ENCODE measurements at places on chromosomes 4 and X.

DNA sequence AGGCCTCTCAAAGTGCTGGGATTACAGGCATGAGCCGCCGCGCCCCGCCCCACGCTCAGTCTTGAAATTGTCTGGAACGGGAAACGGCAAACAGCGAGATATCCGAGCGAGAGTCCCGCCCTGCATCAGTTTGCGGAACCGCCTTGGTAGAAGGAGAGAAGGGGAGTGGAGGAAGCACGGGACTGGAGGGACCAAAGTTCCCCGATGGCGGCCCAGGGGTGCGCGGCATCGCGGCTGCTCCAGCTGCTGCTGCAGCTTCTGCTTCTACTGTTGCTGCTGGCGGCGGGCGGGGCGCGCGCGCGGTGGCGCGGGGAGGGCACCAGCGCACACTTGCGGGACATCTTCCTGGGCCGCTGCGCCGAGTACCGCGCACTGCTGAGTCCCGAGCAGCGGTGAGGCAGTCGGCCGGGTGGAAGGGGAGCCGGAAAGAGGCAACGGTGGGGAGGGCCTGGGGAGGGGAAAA is at the start of gene BST1:
Gene BST1, plus strand, starts transcription at position 125 of the 463 bp plus-strand sequence. Its CDS starts 80 bp downstream, at position 205.
- DNase-seq: peak; percentile 50

DNA sequence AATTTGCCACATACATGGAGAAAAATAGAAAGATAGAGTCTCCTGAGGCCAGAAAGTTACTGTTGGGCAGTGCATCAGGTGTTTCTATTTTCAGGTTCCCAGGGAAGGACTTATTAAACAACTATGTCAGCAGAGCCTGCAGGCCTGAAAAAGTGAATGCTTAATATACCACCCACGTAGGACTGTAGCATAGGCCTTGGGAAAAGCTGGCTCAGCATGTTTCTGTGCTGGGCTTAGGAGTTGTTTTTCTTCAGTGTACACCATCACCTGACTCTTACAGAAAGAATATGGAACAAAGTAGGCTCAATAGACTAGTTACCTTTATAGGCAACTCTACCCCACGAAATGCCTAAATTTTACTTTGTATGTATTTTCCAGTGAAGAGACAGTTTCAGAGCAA is 1385.9 kb downstream of the FAM133A start:
- DNase-seq: no peak

GRCh38 chrX:123424546-123424945 is 240.5 kb downstream of the GRIA3 start:
- no peak for DNase-seq

DNA sequence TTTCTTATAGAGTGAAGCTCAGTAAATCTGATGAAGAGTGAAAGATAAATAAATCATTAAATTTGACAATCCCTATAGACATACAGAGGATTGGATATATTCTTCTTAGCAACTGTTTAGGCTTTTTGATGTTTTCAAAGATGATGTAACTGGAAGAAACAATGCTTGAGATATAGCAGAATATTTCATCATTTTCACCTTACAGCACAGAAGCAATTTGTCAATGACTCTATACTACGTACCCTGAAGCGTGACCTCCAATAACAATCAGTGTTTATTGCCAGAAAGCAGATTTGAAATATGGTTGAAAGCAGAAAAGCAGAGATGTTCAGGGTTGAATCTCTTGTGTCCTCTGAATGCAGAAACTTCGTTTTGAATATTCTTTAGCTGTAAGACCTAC is 228.4 kb downstream of the DTHD1 start:
- DNase-seq: no peak

DNA sequence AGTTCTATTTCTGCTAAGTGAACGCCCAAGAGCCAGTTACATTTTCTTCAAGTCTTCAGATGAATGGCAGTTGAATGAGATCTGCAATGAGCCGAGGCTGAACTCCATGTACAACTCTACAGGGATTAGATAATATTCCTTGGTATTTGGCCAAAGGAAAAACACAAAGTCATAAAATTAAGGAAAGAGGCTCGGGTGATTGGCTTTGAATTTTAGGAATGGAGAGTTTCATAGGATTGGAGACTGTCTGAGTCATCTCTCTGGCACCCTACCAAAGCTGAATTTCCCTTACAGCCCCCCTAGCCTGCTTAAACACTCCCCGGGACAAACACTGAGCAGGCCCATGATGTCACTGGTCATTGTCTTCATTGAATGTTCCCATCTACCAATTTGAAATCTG is 188.0 kb upstream of the C1QTNF7 start:
- no peak for DNase-seq

GRCh38 chr4:118953276-118953675 is 64.6 kb downstream of the SYNPO2 start:
- DNase-seq: no peak

GRCh38 chr4:78588894-78589545 is 37.5 kb downstream of the ANXA3 start:
- DNase-seq: no peak

GRCh38 chrX:23885803-23886202 is 21.9 kb downstream of the APOO start:
- DNase-seq: no peak

- no peak for DNase-seq
Measured at GRCh38 chrX:125289209-125289608, 30.5 kb upstream of the TEX13C start.

GRCh38 chrX:1455948-1456280 is 3.2 kb upstream of the ASMTL start:
- peak; percentile 4 for DNase-seq

DNA sequence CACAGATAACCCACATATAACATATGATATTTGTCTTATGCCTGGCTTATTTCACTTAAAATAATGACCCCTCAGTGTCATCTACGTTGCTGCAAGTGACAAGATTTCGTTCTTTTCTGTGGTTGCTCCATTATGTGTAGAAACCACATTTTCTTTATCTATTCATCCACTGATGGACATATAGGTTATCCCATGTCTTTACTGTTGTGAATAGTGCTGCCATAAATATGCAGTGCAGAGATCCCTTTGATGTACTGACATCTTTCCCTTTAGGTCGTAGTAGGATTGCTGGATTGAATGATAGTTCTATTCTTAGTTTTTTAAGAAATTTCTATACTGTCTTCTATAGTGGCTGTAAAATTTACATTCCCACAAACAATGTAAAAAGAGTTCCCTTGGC is 135.8 kb downstream of the TET2 start:
- DNase-seq: no peak

- DNase-seq: no peak
Measured at GRCh38 chr4:22877486-22878052, 184.8 kb downstream of the GBA3 start.

- no peak for DNase-seq
Measured at GRCh38 chr4:1976416-1977352, 32.1 kb downstream of the NELFA start.

GRCh38 chr4:43089730-43090129 is 197.2 kb downstream of the GRXCR1 start:
- DNase-seq: no peak

- DNase-seq: no peak
Measured at GRCh38 chr4:38950159-38950558, 82.0 kb downstream of the TMEM156 start.

- no peak for DNase-seq
Measured at GRCh38 chr4:180615746-180616145, 1627.5 kb upstream of the TENM3 start.

- DNase-seq: no peak
Measured at GRCh38 chrX:102517326-102517725, 787 bp upstream of the TMSB15A start.

DNA sequence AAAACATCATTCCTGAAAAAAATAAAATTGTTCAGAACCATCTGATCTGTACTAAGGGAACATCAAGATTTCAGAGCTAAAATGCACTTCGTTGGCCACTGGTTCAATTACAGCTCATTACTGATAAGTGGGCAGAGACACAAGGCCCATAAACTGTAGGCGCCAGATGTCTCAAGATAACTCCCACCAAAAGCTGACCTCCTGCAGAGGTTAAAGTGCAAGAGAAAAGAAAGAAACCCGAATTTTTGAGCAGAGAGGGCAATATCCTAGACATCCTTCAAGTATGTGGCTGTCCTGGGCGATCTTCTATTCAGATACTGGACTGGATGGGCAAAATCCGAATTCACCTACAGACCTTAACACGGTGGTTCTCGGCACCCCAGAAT is 660 bp downstream of the GEMIN8 start:
- no peak for DNase-seq

DNA sequence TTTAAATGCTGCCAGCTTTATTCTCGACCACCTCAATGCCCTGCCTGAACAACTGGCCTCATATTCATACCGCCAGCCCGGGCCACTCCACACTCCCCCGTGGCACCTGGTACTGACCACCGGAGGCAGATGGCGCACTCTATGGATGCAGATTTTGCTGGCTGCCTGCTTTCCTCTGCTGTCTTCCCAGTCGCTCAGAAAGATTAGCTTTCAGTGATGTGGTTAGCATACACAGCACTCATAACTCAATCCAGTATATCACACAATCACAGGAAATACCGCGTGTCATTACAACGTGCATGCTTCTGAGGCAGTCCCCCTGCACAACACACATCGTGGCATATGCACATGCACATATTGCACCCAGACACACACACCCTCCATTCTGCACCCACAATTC is 147.2 kb upstream of the BCOR start:
- DNase-seq: no peak

- no peak for DNase-seq
Measured at GRCh38 chrX:44903830-44904530, 31.0 kb downstream of the KDM6A start.

- no peak for DNase-seq
Measured at GRCh38 chr4:170079981-170080380, 9.8 kb downstream of the AADAT start.

DNA sequence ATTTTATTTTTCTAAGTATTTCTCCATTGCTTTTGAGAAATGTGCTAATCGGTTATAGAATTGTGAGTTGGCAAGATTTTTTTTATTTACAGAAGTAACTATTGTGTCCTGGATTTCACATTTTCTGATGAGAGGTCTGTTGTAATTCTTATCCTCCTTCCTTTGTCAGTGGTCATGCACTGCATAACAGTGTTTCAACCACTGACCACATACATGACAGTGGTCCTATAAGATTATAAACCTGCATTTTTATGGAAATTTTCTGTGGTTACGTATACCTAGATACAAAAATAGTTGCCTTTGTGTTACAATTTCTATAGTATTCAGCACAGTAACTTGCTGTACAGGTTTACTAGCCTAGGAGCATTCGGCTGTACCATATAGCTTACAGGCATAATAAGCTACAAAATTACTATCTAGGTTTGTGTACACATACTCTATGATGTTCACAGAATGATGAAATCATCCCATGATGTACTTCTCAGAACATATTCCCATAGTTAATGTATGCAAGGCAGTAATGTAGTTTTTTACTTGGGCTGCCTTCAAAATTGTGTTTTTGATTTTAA is 47.8 kb downstream of the APELA start:
- no peak for DNase-seq

DNA sequence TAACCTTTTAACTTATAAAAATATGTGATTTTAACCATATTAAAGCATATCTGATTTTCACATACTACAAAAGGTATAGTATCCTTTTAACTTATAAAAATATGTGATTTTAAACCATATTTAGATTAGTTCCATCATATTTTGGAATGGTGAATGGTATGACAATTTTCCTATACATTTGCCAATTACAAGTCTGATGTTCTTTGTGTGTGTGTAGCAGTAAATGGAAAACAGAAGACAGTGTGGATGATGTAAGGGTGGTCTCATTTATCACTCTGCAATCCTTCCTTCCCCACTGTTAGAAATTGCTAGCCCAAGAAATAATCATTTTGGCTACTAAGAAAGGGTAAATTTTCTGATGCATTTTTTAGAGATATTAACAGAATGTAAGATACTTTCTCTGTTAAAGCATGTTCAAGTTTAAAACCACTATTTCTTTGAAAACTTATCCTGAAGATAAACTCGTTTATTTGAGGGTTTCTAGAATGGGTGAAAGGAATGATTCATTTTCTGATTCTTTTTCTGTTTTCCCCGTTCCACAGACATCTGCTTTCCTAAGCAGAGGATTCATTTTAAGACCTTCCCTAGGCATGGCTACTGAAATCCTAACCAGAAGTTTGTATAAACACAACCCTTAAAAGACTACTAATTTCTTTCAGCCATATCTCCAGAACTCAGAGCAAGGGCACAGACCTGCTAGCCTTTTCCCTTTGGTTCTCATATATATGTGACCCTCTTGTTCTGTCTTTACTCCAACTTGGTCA is 21.0 kb downstream of the NUDT6 start:
- no peak for DNase-seq

DNA sequence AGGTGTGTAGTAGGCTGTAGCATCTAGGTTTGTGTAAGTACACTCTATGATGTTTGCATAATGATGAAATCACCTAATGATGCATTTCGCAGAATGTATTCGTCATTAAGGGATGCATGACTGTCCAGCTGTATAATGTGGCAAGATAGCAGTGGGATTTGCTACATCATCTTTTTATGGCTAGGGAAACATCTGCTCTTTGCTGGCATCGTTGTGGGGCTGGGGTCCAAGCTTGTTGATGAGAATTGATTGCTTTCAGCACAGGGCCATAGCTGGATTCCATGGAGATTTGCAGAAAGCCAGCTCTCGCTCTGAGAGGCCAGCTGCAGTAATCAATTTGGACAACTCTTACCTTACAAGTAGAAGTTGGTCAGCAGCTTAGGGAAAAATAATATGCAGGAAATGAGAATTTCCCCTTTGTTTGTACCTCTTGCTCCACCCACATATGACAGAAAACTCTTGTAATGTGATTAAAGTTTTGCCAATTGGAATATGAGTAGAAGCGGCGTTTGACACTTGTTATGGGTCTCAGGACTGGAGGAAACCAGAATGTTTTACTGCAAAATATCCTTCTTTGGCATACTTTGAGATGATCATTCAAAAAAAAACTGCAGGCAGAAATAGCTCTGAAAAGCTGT is 310.5 kb downstream of the RAPGEF2 start:
- DNase-seq: no peak

- no peak for DNase-seq
Measured at GRCh38 chr4:106738121-106738520, 298.0 kb downstream of the DKK2 start.

GRCh38 chr4:145494666-145495270 is 13.1 kb downstream of the SMAD1 start:
- DNase-seq: no peak

DNA sequence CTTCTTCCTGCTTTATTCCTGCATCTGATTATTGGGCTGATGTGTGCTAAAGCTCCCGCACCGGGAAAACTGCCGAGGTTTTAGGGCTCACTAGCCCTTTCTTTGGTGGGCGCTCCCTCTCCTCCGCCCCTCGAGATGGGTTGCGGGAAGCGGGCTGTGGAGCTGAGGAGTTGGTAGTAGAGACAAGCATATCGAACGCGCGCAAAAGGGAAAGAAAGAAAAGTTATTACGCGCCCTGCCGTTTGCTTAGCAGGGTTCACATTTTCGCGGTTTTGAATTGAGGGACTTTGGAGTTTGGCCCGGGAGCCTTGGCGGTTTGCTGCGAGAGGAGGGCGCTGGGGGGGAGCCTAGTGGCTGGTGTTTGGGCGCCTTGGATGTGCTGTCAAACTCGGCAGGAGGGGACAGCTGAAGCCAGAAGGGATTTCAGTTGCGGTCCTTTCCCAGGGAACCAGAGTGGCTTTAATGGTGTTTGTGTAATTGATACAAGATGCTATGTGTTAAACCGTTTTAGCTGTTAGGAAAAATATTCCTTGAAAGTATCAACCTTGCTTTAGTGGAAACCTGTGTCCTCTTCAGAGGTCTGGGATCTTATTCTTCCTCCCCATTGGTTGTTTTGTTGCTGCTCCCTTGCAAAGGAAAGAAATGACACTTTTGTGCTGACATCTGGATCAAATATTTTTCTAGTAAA is 1.1 kb downstream of the GAB1 start:
- DNase-seq: no peak

Measured in activated B cell treated with CpG ODN at 0.5 μM for 24 hours (primary cell).